PC-3 (cell line): ENCODE measurements at places on chromosomes 7 and 10.

GRCh38 chr10:109762555-109762954 lies 160.8 kb downstream of the XPNPEP1 start:
- H3K27ac ChIP-seq = no peak overlapping the region
- no peak for DNase-seq
- H3K27me3 ChIP-seq = no peaks in the 10 kb centered on the region
- H3K4me3 ChIP-seq = no peak overlapping the region
- no peaks in the 10 kb centered on the region for H3K36me3 ChIP-seq

- peaks cover 18% of the 10 kb centered on the region for H3K27me3 ChIP-seq
- H3K4me1 ChIP-seq = peaks cover 22% of the 10 kb centered on the region
- H3K36me3 ChIP-seq = no peaks in the 10 kb centered on the region
- peak overlapping the region; percentile 10 for H3K27ac ChIP-seq
These were observed 97.5 kb upstream of the PRSS58 start for GRCh38 chr7:142355328-142355727.

DNA sequence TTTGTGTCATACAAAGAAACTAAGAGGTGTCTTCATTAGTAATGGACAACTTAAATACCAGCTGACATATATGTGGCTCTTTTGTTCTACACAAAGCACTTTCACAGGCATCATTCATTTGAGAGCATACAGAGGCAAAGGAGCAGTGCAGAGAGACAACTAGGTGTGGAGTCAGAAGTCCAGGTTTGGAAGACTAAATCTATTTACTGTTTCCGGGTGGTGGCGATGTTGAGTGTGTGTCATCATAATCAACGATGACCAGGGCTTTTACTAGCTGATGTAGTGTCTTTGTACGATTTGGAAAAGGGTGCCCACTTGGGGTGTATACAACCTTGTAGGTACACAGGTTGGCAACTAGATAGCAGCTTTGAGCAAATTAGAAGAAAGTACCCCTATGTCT lies 195.5 kb upstream of the CCDC6 start:
- H3K36me3 ChIP-seq = no peaks in the 10 kb centered on the region
- H3K4me3 ChIP-seq = no peak overlapping the region
- H3K4me1 ChIP-seq = peaks cover 9% of the 10 kb centered on the region

GRCh38 chr7:41578700-41579099 lies 124.2 kb downstream of the INHBA start:
- no peak overlapping the region for H3K4me3 ChIP-seq
- DNase-seq = no peak
- no peaks in the 10 kb centered on the region for H3K36me3 ChIP-seq
- H3K27me3 ChIP-seq = no peaks in the 10 kb centered on the region
- H3K27ac ChIP-seq = no peak overlapping the region

- H3K4me1 ChIP-seq = peaks cover 34% of the 10 kb centered on the region
- DNase-seq = no peak
- H3K27ac ChIP-seq = no peak overlapping the region
- no peaks in the 10 kb centered on the region for H3K27me3 ChIP-seq
- H3K4me3 ChIP-seq = no peak overlapping the region
These were observed 150.2 kb downstream of the DGKB start for GRCh38 chr7:14752301-14752700.

DNA sequence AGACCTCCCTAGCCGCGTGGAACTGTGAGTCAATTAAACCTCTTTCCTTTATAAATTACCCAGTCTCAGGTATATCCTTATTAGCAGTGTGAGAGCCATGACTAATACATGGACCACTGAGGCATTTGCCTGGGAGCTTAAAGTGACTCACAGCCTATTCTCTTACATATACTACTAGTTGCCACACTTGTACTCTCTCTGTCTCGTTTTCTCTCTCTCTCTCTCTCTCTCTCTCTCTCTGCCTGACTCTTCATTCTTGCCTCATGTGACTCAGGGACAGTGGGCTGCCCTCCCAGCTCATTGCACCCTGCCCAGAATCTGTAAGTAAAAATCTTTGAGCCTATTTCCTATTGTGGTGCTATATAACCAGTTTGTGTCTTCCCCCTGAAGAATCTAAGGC lies 238.5 kb upstream of the MAGI2 start:
- peaks cover 5% of the 10 kb centered on the region; the same call in 1 of the 2 replicates for H3K4me1 ChIP-seq
- H3K36me3 ChIP-seq = no peaks in the 10 kb centered on the region
- H3K4me3 ChIP-seq = no peak overlapping the region
- no peaks in the 10 kb centered on the region for H3K27me3 ChIP-seq
- 0 out of 2 replicates have a peak overlapping the region, but pooled peaks have one; percentile 6 for H3K27ac ChIP-seq

DNA sequence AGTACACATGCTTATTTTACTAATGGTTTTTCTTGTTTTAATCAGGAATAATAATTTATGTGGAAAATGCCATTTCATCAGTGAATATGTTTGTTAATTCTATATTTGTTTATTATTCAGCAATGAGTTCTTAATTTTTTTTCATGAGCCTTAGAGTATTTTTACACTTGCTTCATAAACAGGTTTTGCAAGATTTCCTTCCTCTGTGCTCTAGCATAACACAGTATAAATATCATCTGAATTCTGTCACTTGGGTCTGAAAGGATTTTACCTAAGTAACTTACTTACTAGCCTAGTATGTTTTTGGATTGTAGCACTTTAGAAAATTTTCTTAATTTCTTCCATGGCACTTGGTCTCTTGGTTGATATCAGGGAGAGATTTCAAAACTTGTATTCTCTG lies 45.8 kb downstream of the GLCCI1 start:
- no peaks in the 10 kb centered on the region for H3K36me3 ChIP-seq
- peaks cover 6% of the 10 kb centered on the region for H3K4me1 ChIP-seq
- peak; percentile 32 for DNase-seq
- no peak overlapping the region for H3K4me3 ChIP-seq
- H3K27me3 ChIP-seq = no peaks in the 10 kb centered on the region

DNA sequence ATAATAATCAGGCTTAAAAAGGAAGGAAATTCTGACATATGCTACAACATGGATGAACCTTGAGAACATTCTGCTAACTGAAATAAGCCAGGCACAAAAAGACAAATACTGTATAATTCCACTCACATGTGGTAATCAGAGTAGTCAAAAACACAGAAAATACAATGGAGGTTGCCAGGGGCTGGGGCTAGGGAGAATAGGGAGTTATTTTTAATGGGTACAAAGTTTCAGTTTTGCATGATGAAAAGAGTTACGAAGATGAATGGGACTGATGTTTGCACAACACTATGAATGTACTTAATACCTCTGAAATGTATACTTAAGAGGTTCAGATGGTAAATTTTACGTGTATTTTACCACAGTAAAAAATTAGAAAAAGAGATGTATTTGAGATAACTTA lies 145.6 kb downstream of the DOCK4 start:
- H3K36me3 ChIP-seq = no peaks in the 10 kb centered on the region
- no peaks in the 10 kb centered on the region for H3K27me3 ChIP-seq
- H3K4me1 ChIP-seq = no peaks in the 10 kb centered on the region
- no peak overlapping the region for H3K4me3 ChIP-seq
- H3K27ac ChIP-seq = no peak overlapping the region
- no peak for DNase-seq

DNA sequence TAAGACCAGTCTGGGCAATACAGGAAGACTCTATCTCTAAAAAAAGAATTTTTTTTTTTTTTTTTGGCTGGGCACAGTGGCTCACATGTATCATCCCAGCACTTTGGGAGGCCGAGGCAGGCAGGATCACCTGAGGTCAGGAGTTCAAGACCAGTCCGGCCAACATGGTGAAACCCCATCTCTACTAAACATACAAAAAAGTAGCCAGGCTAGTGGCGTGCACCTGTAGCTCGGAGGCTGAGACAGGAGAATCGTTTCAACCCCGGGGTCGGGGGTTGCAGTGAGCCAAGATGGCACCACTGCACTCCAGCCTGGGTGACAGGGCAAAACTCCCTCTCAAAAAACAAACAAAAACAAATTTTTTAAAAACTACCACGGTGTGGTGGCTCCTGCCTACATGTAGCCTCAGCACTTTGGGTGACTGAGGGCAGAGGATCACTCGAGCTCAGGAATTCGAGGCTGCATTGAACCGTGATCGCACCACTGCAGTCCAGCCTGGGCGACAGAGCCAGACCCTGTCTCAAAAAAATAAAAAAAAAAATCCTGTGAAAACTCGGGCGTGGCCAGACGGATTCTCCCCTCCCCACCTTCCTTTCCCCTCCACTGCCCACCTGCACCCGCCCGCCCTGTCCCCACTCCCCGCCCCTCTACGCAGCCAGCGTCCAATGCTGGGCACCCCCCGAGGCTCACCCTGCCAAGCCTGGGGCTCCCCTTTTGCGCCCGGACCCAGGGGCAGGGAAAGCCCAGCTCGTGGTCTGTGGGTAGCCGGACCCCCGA lies 745 bp upstream of the ORAI2 start:
- H3K27ac ChIP-seq = no peak overlapping the region
- no peaks in the 10 kb centered on the region for H3K36me3 ChIP-seq
- no peaks in the 10 kb centered on the region for H3K27me3 ChIP-seq
- H3K4me1 ChIP-seq = peaks cover 15% of the 10 kb centered on the region

DNA sequence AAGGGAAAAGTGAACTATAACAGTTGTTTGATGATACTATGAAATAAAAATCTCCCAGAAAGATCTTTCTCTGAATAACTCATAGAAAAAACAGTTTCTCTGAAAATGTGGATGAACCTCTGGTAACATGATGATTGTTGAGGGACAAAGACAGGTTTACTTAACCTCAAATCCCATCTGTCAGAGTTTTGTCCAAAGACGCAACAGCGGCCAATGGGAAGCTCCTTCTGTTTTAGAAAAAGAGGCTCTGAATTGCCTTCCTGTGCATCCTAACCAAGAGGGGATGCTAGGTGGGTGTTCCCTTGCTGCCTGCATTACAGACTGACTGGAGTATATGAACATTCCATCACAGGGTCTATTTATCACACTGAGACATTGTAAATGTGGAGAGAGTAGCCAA lies 8.9 kb upstream of the HYCC1 start:
- H3K27me3 ChIP-seq = no peaks in the 10 kb centered on the region
- H3K4me1 ChIP-seq = peaks cover 40% of the 10 kb centered on the region
- H3K36me3 ChIP-seq = no peaks in the 10 kb centered on the region
- H3K27ac ChIP-seq = peak overlapping the region; percentile 95
- no peak for DNase-seq

DNA sequence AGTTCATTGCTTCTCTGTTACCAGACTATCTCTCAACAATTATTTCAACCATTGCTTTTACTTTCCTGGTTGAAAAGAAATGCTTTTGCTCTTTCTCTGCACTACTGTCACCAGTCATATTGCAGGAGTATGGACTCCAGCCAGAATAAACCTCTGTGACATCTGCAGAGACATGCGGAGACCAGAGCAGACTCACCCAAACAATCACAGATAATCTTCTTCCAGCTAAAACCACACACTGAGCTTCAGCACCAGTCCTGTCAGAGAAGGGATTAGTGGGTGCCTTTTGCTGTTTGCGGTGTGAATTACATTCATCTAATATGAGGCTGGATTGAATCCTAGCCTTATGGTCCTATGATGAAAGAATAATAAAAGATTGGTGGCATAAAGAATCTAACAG lies 258.6 kb downstream of the CNTNAP2 start:
- no peak for DNase-seq
- H3K27me3 ChIP-seq = no peaks in the 10 kb centered on the region
- no peaks in the 10 kb centered on the region for H3K36me3 ChIP-seq
- no peak overlapping the region for H3K27ac ChIP-seq
- no peaks in the 10 kb centered on the region for H3K4me1 ChIP-seq
- no peak overlapping the region for H3K4me3 ChIP-seq

GRCh38 chr7:27173956-27174873 lies at the start of gene HOXA10:
TSS of gene HOXA10 (minus strand) at chr7:27174320. CDS start at chr7:27174306, 14 bp downstream.
- H3K36me3 ChIP-seq = 0 out of 2 replicates have a peak, but pooled peaks cover 4% of the 10 kb centered on the region
- peak; percentile 73 for DNase-seq
- H3K27me3 ChIP-seq = no peaks in the 10 kb centered on the region
- peaks cover 18% of the 10 kb centered on the region for H3K4me1 ChIP-seq
- H3K27ac ChIP-seq = peak within 1 kb of the TSS; percentile 97

GRCh38 chr7:317643-318405 lies 27.9 kb downstream of the FOXL3 start:
- H3K36me3 ChIP-seq = no peaks in the 10 kb centered on the region
- peaks cover 60% of the 10 kb centered on the region for H3K27me3 ChIP-seq
- no peaks in the 10 kb centered on the region for H3K4me1 ChIP-seq
- DNase-seq = no peak

DNA sequence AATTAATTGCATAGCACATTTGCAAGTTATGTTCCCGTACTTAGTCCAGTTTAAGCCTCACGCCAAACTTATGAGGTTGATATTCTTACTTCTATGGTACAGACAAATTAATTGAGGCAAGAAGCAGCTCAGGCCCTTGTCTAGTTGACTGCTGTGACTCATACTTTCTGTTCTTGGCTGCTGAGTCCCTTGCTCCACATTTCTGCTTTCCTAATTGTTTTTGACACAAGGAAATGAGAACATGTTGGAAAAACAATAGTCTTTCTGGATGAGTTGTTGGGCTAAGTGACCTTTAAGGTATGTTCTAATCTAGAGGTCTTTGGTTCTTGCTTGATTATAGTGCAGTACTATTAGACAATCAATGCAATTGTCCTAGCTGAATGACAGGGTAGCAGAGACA lies 331.8 kb downstream of the NRG3 start:
- no peak for DNase-seq
- H3K27ac ChIP-seq = no peak overlapping the region
- no peaks in the 10 kb centered on the region for H3K36me3 ChIP-seq
- H3K4me3 ChIP-seq = no peak overlapping the region

DNA sequence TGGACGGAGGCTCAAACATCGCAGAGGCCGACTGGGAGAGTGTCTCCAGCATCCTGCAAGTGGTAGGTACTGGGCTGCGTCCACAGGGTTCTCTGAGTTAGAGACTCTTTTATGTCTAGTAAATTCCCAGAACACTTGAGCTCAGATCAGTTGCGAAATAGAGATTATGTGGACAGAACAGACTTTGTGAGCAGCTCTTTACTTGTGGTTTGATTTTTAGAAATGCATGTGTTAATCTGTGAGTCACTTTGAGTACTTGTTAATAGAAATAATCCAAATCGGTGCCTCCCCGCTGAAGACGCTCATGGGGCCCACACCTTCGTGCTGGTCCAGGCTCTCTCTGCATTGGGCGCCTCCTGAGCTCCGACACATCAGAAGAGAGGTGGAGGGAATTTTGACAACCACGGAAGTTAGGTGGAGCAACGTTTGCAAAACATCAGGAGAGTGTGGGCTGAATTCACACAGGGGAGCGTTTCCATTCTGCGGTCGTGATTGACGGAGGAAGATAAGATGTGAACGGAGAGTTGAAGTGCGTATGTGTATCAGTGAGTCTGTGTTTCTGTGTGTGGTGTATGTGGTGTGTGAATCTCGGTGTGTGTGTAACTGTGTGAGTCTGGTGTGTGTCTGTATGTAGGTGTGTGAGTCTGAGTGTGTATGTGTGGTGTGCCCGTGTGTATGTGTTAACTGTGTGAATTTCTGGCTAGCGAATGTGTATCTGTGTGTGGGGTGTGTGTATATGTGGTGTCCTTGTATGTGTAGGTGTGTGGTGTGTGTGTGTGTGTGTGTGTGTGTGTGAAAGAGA lies 32.1 kb downstream of the PFKP start:
- H3K27me3 ChIP-seq = no peaks in the 10 kb centered on the region
- H3K36me3 ChIP-seq = no peaks in the 10 kb centered on the region; the same call in 1 of the 2 replicates
- DNase-seq = no peak
- H3K27ac ChIP-seq = no peak overlapping the region

- peaks cover 15% of the 10 kb centered on the region for H3K4me1 ChIP-seq
- peak overlapping the region; percentile 83 for H3K4me3 ChIP-seq
- no peaks in the 10 kb centered on the region for H3K27me3 ChIP-seq
- DNase-seq = peak; percentile 36
- peaks cover 11% of the 10 kb centered on the region; the same call in 1 of the 2 replicates for H3K36me3 ChIP-seq
- H3K27ac ChIP-seq = peak overlapping the region; percentile 29
These were observed 9.8 kb upstream of the GRB10 start for GRCh38 chr7:50792342-50793119.
